Activated CD4-positive, alpha-beta T cell treated with anti-CD3 and anti-CD28 coated beads, Interleukin-2, amount 50 U/mL, for 4 hours (primary cell): ENCODE measurements at places on chromosomes 12 and 14.

- DNase-seq, result no peak
Measured at GRCh38 chr14:31961896-31962295, 115.2 kb upstream of the ARHGAP5 start.

- DNase-seq, result no peak
Measured at GRCh38 chr14:75373616-75374015, 54.2 kb upstream of the JDP2 start.

DNA sequence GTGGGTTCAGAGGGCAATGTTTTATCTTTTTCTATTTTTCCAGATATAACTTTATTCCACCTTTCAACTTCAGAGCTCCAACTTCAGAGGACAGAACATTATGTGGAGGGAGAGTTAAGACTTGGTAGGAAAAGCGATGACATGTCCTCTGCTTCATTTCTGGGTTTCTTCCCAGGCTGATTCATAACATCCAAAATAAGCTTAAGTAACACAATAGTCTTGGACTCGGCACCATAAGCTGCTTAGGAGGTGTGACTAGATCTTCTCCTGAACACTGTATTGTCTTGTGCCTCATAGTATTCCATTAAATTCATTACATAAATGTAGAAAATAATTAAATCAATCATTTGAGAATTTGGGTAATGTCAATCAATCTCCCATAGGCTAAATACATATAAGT is 95.5 kb upstream of the PDE3A start:
- DNase-seq, result no peak

GRCh38 chr12:65657635-65658034 is 166.6 kb upstream of the HMGA2 start:
- no peak for DNase-seq

- DNase-seq, result no peak
Measured at GRCh38 chr14:101577221-101577909, 16.1 kb downstream of the DIO3 start.

DNA sequence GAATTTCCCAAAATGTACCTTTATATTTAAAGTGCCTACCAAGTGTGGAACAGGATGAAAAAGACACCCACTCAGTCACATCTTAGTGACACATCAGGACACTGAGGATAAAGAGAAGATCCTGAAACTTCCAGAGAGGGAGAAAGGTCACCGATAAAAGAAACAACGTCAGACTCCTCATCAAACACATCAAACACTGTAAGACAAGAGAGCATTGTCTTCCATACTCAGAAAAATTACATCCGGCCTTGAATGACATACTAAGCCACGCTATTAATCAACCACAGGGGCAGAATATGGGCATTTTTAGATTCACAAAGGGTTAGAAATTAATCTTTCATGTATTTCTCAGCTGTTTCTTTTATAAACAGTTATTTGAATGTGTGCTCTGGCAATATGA is 490.3 kb downstream of the APAF1 start:
- DNase-seq, result no peak

- no peak for DNase-seq
Measured at GRCh38 chr12:15050659-15051058, 77.8 kb downstream of the PDE6H start.

DNA sequence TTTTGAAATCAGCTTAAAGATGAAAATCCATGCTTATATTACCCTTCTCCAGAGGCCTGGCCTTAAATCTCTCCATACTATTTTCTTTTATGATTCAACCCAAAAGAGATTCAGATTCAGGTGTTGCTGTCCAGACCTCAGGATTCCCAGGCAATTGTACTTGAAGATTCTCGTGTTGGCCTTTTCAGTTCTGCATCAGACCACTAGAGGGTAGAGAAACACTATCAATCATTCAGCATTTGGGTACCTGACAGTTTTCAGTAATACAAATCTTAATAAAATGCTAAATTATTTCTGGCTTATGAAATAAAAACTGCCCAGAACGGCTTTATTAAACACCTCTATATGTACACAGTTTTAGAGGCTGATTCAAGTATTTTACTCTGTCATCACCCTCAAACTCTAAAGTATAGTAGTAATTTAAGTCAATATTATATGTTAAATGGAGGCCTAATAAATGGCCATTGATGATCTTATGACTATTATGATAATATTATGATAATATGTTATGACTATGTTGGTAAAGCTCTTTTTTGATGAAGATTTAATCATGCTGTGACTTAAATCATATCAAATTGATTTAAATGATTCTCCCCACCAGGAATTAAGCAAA is 301.1 kb downstream of the DUSP6 start:
- no peak for DNase-seq

- DNase-seq, result no peak
Measured at GRCh38 chr12:122106843-122107242, 28.3 kb downstream of the MLXIP start.

GRCh38 chr12:105803292-105803691 is 335.5 kb downstream of the NUAK1 start:
- DNase-seq, result no peak

- DNase-seq, result no peak
Measured at GRCh38 chr14:63863004-63863403, 10.2 kb downstream of the SYNE2 start.

- no peak for DNase-seq
Measured at GRCh38 chr12:52903855-52904508, 894 bp downstream of the KRT8 start.

GRCh38 chr14:58249611-58250010 is 5.0 kb downstream of the PSMA3 start:
- DNase-seq, result no peak

DNA sequence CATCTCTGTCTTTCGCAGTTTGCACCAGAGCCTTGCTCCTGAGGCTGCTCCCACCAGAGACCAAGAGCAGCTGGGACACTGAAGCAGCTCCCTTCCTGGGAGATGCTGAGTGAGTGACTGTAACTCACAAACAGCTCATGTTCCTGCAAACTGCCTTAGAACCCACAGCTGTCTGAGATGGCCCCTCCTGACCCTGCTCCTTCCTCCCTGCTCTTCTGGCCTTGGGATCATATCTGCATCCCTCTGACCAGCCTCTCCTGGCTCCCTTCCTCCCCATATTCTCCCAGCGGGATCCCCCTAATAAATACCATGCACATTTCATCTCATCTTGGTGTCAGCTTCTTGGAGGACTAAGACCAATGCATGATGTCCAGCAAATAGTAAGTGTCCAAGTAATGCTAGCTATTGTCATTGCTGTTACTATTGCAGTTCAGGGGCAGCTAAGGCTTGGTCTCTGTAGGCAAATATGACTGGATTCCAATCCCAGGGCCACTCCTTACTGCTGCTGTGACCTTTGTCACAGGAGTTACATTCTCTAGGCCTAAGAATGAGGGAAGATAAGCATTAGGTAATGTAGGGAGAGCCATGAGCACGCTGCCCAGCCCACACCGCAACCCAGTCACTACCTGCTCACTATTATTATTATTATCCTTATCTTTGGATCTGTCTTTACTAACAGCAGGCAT is 47.9 kb downstream of the SYNE3 start:
- DNase-seq, result no peak

- no peak for DNase-seq
Measured at GRCh38 chr12:132530447-132530846, 40.5 kb downstream of the FBRSL1 start.

DNA sequence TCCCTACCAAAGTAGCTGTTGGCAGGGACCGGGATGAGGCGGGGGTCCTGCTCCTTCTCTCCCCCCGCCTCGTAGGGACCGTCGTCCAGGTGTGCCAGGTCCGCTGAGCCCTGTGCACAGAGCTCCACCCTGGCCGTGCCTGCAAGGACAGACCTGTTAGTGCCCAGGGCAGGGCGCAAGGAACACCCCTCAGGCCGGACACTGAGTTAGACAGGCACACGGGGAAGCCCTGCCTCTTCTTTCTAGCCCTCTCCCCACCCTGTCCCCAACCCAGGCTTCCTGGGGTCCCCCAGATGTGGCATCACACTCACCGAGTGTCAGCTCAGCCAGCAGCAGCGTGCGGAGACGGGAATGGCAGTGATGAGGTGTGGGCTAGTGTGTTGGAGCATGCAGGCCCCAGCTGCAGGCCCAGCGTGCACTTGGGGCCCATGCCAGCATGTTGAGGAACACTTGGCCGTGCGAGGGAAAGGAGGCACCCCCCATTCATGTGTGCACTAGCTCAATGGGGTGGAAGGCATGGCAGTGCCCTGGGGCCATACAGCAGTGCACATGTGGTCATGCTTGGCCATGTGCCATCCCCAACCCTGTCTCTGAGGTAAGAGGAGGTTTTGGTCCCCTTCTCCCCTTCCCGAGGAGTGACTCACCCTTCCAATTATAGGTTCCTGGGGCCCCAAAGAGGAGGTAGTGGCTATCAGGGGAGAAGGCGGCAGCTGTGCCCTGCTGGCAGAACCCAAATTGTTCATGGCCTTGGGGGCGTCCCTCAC is 7.3 kb downstream of the ITGA7 start:
- DNase-seq, result no peak

DNA sequence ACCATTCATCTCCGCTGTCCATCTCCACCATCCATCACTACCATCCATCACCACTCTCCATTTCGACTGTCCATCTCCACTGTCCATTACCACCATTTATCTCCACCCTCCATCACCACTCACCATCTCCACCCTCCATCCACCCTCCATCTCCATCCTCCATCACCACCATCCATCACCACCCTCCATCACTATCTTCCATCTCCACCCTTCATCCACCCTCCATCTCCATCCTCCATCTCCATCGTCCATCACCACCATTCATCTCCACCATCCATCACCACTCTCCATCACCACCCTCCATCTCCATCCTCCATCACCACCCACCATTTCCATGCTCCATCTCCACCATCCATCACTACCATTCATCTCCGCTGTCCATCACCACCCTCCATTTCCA is 5.2 kb upstream of the CEP170B start:
- DNase-seq, result no peak

DNA sequence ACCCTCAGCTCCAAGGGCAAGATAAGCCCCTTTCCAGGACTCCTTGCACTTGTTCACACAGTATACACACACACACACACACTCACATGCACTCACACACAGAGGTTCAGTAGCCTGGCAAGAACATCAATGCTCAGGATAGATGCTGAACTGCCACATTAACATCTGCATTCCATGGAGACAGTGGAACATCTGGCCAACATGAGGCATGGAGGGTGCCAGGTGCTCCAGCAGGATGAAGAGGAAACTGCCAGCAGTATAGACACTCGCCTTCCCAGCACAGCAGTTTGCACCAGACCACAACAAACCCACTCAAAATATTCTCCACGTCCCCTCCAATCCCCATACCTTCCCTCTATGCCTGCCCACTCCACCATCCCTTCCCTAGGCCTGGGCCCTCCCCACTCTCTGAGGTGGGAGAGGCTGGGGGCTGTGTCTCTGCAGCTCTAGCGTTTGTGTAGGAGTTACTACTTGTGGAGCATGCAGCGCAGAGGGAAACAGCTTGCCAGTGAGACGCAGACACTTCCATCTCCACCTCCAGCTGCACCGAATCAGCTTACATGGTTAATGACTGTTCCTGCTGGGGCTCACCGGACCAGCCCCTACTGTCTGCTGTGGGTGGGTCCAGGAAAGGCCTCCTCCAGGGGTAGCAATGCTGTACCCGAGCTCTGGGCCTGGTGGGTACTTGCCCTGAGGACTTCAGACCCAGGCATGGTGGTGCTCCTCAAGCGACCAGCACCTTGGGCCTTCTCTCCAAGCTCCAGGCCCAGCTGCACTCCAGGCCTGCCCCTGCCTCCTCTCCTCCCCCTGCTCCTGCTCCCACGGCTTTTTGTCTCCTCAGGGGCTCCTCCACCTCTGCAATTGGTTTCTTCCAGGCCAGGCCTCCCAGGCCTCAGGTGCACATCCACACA is 18.6 kb upstream of the PLEKHG3 start:
- no peak for DNase-seq

DNA sequence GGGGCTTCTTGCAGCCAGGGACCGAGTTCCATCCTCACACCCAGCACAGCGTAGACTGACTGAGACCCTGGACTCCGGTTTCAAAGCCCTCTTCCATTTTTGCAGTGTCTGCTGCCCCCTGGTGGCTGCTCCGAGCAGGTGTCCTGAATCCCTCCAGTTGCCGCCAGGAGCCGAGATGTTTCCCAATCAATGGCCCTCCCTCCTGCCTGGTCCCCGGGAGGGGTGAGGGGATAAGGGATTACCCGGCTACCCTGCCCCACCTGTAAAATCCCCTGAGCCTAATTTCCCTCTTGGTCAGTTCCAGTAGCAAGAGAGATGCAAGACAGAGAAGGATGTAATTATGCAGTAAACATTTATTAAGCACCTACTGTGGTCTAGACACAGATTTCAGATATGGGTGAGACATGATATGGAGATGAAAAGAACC is 55.0 kb downstream of the PHETA1 start:
- peak; percentile 69 for DNase-seq

DNA sequence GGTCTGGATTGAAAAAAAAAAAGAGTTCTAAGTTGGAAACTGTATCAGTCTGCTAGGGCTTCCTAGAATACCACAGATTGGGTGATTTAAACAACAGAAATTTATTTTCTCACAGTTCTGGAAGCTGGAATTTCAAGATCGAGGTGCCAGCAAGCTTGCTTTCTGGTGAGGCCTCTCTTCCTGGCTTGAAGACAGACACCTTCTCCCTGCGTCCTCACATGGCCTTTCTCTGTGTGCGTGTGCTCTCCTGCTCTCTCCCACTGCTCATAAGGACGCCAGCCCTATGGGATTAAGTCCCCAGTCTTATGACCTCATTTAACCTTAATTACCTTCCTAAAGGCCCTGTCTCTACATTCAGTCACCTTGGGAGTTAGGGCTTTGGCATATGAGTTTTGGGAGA is 215.5 kb downstream of the PIK3C2G start:
- DNase-seq, result no peak

DNA sequence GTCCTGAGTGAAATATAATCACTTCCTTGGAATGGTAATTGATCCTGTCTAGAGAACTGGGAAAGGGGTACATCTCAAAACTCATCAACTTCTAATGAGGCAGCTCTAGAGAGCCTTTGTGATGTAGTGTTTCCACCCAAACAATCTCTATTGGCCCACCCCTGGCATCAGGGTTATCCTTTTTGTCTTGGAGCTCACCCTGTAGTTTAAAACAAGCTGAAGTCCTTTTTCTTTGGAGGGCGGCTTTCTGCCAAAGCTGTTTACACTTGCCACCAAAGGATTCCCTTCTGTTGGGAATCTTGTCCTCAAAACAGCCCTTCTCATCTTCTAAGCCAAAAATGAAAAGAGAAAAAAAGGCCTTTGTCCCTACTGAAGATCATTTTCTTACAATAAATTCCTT is 60.6 kb upstream of the GTF2A1 start:
- no peak for DNase-seq

GRCh38 chr14:79721399-79722084 is 489.8 kb downstream of the DIO2 start:
- DNase-seq, result no peak

- no peak for DNase-seq
Measured at GRCh38 chr14:102545461-102546265, 36.1 kb upstream of the ANKRD9 start.

- DNase-seq, result no peak
Measured at GRCh38 chr14:56807386-56808109, 2.7 kb downstream of the OTX2 start.

GRCh38 chr14:81161088-81161487 is 59.7 kb downstream of the GTF2A1 start:
- DNase-seq, result no peak

- DNase-seq, result no peak
Measured at GRCh38 chr12:119840168-119840567, 37.0 kb downstream of the CIT start.
